ENCODE measurements at places on chromosomes 7 and 10.

GRCh38 chr7:2465928-2466327 is 10.3 kb downstream of the GRIFIN start:
- no peak for DNase-seq

- DNase-seq = no peak
These were observed 129.2 kb downstream of the SRI start for GRCh38 chr7:88090671-88091070.

DNA sequence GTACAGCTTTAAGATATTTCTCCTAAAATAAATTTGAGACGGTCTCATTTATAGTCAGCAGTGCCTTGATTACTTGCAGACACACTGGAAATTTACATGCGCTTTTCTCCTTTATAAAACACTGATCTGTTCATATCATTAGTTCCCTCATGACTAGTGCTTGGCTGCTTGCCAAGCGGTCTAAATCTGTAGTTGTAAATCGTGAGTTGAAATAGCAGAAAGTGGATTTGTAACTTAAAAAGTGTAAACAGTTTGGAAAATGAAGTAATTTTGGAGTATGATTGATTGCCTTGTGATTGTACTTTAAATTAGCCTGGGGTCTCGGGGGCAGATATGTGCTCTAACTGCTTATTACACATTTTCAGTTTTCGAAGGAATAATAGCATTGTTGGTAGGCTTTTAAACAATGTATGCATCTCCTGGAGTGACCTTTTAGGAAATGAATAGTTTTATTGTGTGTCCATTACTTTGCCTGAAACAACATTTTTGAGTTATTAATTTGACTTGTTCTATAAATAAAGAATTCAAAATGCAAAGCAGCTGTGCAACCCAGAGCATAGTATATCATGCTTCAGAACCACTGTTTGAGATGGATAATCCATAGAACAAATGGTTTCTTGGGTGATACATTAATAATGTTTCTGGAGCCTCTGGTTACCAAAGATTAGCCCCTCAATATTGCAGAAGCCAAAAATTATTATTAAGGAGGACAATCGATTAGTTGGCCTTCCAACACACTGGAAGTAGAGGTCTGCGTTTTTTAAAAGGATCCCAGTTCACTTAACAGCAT is 73.3 kb downstream of the ARID5B start:
- peak; percentile 16 for DNase-seq

- DNase-seq = no peak
These were observed 6.9 kb downstream of the C7orf57 start for GRCh38 chr7:48042216-48042615.

GRCh38 chr7:111832174-111832573 is 269.9 kb upstream of the IMMP2L start:
- no peak for DNase-seq

DNA sequence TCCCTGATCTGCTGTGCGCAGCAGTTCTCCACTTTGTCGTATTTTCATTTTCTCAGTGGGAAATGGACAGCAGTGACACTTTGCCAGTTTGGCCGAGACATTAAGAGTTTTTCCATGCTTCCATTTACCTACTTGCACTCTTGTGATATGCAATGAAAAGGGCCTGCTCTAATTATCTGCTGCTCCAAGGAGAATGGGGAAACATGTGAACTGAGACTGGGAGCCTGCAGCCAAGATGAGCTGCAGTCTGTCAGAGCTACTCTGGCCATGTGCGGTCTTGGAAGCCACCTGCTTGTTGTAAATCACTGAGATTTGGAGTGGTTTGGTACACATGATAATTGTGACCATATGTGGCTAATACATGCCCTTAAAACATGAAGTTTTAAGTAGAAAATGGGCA is 586.6 kb upstream of the POT1 start:
- peak; percentile 84 for DNase-seq

- DNase-seq = no peak
These were observed 38.7 kb downstream of the FAM107B start for GRCh38 chr10:14736043-14736442.

- no peak for DNase-seq
These were observed 353.4 kb downstream of the DNAJB6 start for GRCh38 chr7:157690058-157690832.

GRCh38 chr7:71937840-71938371 is 474.2 kb downstream of the CALN1 start:
- DNase-seq = no peak

- DNase-seq = no peak
These were observed 70.3 kb downstream of the NRCAM start for GRCh38 chr7:108385834-108386422.

DNA sequence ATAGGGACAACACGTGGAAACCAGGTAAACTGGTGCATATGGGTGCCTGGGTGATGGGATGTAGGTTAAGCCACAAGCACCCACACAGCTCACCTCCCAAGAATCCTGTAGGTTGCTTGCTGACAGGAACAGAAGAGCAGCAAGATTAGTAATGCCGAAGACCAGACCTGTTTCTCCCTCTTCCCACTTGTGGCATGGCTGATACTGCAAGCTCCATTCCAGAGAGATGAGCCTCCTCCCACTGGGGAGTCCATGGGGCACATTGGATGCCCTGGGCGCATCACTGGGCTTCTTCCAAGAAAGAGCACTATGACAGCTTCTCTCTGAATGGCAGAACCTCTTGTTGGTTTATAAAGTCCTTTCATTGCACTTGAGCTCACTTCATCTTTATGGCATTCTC is 44.4 kb upstream of the LOXL4 start:
- DNase-seq = no peak

GRCh38 chr7:151795168-151795811 is 81.6 kb downstream of the PRKAG2 start:
- no peak for DNase-seq

DNA sequence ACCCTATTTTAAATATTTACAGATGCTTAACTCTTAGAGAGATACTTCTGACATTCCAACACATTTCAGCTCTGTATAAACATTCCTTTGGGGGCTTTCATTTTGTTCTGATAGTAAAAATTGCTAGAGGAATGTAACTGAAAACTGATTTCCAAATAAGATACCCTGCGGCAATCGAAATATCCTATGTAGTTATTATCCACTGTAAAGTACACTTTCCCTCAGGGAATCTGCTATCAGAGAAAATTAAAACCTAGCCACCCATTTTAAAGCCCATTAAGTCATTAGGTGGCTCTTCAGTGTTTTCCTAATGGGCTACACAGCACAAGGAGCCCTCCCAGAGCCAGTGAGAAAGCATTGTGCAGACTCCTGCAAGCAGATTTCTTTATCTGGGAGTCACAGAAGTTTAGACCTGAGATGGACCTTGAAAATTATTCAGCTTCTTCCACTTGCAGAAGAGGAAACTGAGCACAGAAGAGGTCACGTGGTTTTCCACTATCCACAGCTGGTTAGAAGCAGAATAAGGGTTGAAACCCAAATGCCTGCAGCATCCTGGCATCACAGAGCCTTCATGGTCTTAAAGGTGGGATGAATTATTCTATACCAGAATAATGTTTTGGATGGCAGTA is 12.6 kb upstream of the CPVL start:
- DNase-seq = no peak

- DNase-seq = no peak
These were observed 119.1 kb upstream of the KMT2E start for GRCh38 chr7:104894726-104895521.
